Fibroblast of lung (primary cell): ENCODE measurements at places on chromosomes 3 and 15.
A peak's percentile ranks its signal among the peaks of the same experiment; 100 is the strongest.

GRCh38 chr3:45966371-45966791 is 23.1 kb downstream of the CXCR6 start:
- DNase-seq, result no peak

GRCh38 chr15:41495736-41496599 is 2.3 kb downstream of the ITPKA start:
- no peak for DNase-seq

GRCh38 chr15:57041416-57041815 is 123.0 kb downstream of the TCF12 start:
- no peak for DNase-seq

DNA sequence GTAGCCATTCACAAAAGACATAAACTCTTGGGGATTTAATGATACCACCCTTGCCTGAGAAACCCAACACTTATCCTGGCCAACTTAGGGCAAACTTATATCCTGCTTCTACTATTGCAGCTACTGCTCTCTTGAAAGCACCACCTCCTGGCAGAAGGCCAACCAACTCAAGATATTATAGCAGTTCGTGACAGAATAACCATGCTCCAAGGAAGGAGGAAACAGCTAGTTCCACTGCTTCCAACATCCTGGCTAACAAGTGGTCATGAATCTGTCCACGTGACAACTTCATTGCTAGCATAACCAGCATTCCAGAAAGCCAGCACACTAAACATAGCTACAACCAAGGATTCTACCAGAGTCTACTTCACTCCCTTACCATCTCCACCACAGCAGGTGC is 1037.5 kb downstream of the TBL1XR1 start:
- peak; percentile 10 for DNase-seq
